Renal cortical epithelial cell (primary cell): ENCODE measurements at places on chromosomes 7 and 10.

GRCh38 chr7:85928500-85928899 is 715.2 kb upstream of the GRM3 start:
- DNase-seq: no peak

- no peak for DNase-seq
Measured at GRCh38 chr7:12637819-12638592, 49.4 kb upstream of the ARL4A start.

- DNase-seq: peak; percentile 48
Measured at GRCh38 chr10:69425511-69426298, 9.0 kb upstream of the TACR2 start.

DNA sequence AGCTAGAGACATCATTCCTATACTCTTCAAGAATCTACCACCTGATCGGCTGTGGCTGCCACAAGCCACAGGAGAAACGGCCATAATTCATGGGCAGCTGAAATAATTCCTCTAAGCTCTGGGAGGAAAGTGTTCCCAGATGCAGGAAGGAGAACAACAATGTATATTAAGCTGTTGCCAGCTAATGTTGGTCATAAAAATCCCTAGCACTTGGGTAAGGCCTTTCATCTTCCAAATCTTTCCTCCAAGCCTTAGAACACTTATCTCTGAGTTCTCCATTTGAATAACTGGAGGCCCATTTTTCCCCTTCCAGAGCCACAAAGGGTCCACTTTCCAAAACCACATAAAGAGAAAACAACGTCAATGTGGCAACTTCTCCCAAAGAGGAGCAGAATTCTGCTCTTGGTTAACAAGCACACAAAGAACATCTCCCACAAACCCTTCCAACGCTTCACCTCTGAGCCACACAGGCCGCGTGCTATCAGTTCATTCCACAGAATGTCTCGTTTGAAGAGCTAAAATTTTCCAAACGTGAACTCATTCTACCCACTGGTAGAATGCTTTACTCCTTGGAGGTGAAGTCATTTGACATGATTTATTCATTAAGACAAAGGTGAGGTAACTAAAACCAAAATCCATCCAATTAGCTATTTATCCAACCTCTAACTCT is 11.2 kb downstream of the KCNMA1 start:
- no peak for DNase-seq

- no peak for DNase-seq
Measured at GRCh38 chr7:150931199-150931869, 46.8 kb downstream of the KCNH2 start.
